CD4-positive, CD25-positive, alpha-beta regulatory T cell (primary cell): ENCODE measurements at places on chromosomes 3 and 15. TPM values are rescaled to one million over a fixed set of nuclear protein-coding genes. Genes with fewer than 3 reads are reported as not detected.

- H3K27ac ChIP-seq: no peak overlapping the region
- no peaks in the 10 kb centered on the region for H3K27me3 ChIP-seq
- no peaks in the 10 kb centered on the region for H3K36me3 ChIP-seq
- no peak overlapping the region for H3K4me3 ChIP-seq
These were observed 59.1 kb downstream of the CCNL1 start for GRCh38 chr3:157100608-157101396.

- H3K4me1 ChIP-seq: no peaks in the 10 kb centered on the region
- no peak overlapping the region for H3K4me3 ChIP-seq
- no peak for DNase-seq
- no peaks in the 10 kb centered on the region for H3K36me3 ChIP-seq
- H3K27me3 ChIP-seq: peaks cover 4% of the 10 kb centered on the region
These were observed 101.9 kb upstream of the TMC3 start for GRCh38 chr15:81475926-81476325.

GRCh38 chr15:60208709-60209108, 189.1 kb downstream of the ANXA2 start:
- H3K4me1 ChIP-seq: no peaks in the 10 kb centered on the region
- no peaks in the 10 kb centered on the region for H3K36me3 ChIP-seq
- H3K4me3 ChIP-seq: no peak overlapping the region
- H3K27me3 ChIP-seq: peaks cover 26% of the 10 kb centered on the region
- no peak for DNase-seq

- no peak overlapping the region for H3K27ac ChIP-seq
- H3K36me3 ChIP-seq: no peaks in the 10 kb centered on the region
- DNase-seq: no peak
- no peaks in the 10 kb centered on the region for H3K27me3 ChIP-seq
These were observed 719.6 kb downstream of the AGBL1 start for GRCh38 chr15:86799226-86799625.

FEZF2 gene
- not detected for total RNA-seq

ESYT3 gene
- not detected for total RNA-seq

GRCh38 chr3:9932843-9933560, 632 bp upstream of the CRELD1 start:
- peaks cover 36% of the 10 kb centered on the region for H3K4me1 ChIP-seq
- peak; percentile 80 for DNase-seq
- H3K36me3 ChIP-seq: peaks cover 12% of the 10 kb centered on the region
- H3K4me3 ChIP-seq: no peak overlapping the region
- peak overlapping the region; percentile 98 for H3K27ac ChIP-seq

DGKG gene
- 0.81 TPM for total RNA-seq

DNA sequence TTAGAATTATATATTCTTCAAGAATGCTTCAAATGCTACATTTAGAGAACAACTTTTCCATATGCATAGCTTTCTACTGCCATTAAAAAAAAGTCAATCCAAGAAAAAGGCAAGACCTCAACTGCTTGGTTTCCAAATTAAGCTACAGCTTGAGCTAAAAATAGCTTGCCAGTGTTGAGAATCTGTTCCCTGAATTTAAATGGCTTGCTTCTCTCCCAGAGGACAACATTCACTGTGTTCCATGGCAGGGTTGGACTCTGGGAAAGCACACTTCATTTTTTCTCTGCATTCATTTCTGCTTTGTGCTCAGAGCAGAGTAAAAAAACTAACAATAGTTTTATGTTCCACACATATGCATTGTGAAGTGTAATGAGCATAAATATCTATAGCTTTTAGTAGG, 50.3 kb upstream of the ACTL6A start:
- peaks cover 4% of the 10 kb centered on the region for H3K27me3 ChIP-seq
- H3K4me1 ChIP-seq: no peaks in the 10 kb centered on the region
- no peaks in the 10 kb centered on the region for H3K36me3 ChIP-seq
- DNase-seq: no peak
- no peak overlapping the region for H3K4me3 ChIP-seq
- H3K27ac ChIP-seq: no peak overlapping the region

GOLGA6B gene
- total RNA-seq: not detected

PRKCD gene
- 33.6 TPM for total RNA-seq

APEH gene
- 87.7 TPM for total RNA-seq

CDCP1 gene
- total RNA-seq: 0.54 TPM

- H3K36me3 ChIP-seq: no peaks in the 10 kb centered on the region
- DNase-seq: peak; percentile 63
- H3K27me3 ChIP-seq: no peaks in the 10 kb centered on the region
These were observed 136.5 kb downstream of the ZNF609 start for GRCh38 chr15:64596701-64597476.

- H3K36me3 ChIP-seq: peaks cover 24% of the 10 kb centered on the region
- no peak for DNase-seq
- H3K4me3 ChIP-seq: peak overlapping the region; percentile 71
- H3K4me1 ChIP-seq: peaks cover 91% of the 10 kb centered on the region
These were observed 12.5 kb downstream of the TRAT1 start for GRCh38 chr3:108835101-108835500.

CILP gene
- total RNA-seq: 0.52 TPM

- H3K36me3 ChIP-seq: no peaks in the 10 kb centered on the region
- H3K4me3 ChIP-seq: no peak overlapping the region
- no peak overlapping the region for H3K27ac ChIP-seq
- DNase-seq: no peak
- H3K4me1 ChIP-seq: no peaks in the 10 kb centered on the region
- H3K27me3 ChIP-seq: no peaks in the 10 kb centered on the region
These were observed 9.1 kb downstream of the NCEH1 start for GRCh38 chr3:172701751-172702150.

TIMMDC1 gene
- total RNA-seq: 42.1 TPM

DNA sequence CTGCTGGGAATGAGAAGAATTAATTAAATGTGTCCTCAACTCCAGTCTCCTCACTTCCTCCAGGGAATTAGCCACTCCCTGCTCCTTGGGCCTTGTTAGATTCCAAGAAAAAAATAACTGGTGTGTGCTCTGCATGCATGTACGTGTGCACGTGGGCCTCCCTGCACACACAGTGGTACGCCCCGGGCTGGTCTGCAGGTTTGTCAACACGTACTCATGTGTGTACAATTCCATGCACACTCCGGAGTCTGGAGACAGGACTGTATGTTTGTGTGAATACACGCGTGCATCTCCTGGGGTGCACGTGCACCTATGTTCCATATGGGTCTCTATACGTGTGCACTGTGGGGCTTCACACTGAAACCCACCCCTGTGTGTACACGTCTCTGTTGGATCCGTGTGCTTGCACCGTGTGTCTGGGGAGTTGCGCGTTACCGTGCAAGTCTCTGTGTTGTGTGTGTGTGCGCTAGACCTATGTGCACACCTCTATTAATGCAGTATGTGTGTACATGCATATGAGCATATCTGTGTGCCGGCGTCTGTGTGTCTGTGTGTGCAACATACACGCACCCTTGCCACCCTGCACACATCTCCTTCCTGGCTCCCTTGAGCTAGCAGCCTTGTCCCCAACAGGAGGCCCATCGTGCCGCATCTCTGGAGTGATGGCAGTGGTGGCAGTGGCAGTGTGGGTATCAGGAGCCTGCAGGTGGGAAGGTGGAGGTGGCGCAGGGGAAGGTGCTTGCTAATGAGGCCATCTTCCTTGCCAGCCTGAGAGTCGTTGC, 210.1 kb downstream of the TBC1D2B start:
- no peak for DNase-seq
- H3K4me3 ChIP-seq: no peak overlapping the region

GRCh38 chr3:65871305-65872141, 167.2 kb downstream of the MAGI1 start:
- H3K36me3 ChIP-seq: no peaks in the 10 kb centered on the region
- H3K4me3 ChIP-seq: no peak overlapping the region
- H3K27me3 ChIP-seq: no peaks in the 10 kb centered on the region
- H3K4me1 ChIP-seq: no peaks in the 10 kb centered on the region

LCMT2 gene
- 9.9 TPM for total RNA-seq

GRCh38 chr3:185582871-185583270, 3.2 kb upstream of the SENP2 start:
- H3K4me1 ChIP-seq: peaks cover 15% of the 10 kb centered on the region
- no peaks in the 10 kb centered on the region for H3K27me3 ChIP-seq
- no peak overlapping the region for H3K4me3 ChIP-seq
- no peak for DNase-seq

GOLGA8S gene
- total RNA-seq: not detected

SFMBT1 gene
- total RNA-seq: 31.4 TPM

CYP1A2 gene
- total RNA-seq: not detected
